Stimulated activated CD8-positive, alpha-beta memory T cell treated with anti-CD3 and anti-CD28 coated beads, Interleukin-7, amount 100 ng/mL, for 1 hour (primary cell): ENCODE measurements at places on chromosomes 2 and 18.

DNA sequence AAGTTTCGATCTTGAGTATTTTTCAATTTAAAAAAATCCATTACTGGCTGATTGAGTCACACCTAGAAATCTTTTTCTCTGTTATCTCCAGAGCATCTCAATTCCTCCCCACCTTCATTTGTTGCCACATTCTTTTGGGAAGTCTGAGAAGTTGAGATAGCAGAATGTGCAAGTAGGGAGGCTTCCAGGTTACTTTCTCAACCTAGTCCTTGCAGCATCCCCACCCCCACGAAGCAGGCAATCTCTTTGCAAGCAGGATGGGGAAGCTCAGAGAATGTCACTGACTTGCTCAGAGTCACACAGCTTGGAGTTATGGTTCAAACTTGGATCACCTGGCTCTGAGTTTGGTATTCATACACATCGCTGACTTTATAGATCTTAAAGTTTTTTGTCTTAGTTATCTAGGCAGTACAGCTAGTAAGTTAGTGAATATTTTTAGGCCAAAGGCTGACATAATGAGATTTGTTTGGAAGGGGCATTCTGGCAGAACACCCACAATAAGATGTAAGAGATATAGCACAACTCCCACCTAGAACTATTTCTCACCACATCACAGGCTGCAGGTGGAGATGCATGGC is 25.9 kb upstream of the LCLAT1 start:
- no peak for DNase-seq

DNA sequence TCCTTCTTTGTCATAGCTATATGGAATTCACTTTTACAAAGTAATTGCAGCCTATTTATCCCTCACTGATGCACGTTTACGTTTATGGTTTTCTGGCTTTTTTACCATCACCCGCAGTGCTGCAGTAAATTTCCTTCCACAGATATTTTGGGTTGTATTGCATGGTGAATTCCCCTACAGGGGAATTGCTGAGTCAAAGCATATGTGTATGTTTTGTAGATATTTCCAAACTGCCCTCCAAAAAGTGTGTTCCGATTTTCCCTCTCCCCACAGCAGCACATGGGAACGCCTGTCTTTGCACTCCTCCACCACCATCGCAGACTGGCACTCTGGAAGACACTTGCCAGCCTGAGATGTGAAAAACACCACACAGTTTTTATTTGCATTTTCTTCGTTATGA is 80.6 kb upstream of the UXS1 start:
- no peak for DNase-seq

DNA sequence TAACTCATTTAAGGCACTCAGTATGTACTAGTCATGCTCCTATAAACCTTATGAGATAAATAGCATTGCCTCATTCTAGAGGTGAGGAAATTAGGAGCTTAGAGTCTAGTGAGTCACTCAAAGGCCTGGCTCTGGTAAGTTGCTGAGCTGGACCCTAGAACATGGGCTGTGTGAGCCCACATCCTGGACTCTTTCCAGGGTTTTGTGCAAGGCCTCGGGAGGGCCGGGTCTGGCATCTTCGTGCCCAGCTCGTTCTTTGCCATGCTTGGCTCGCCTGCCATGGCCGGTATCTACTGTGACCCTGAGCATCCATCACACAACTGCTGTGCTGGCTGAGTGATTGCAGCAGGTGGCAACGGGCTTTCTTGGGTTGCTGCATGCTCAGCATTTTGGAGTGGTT is 168.0 kb downstream of the LPIN1 start:
- DNase-seq: no peak

DNA sequence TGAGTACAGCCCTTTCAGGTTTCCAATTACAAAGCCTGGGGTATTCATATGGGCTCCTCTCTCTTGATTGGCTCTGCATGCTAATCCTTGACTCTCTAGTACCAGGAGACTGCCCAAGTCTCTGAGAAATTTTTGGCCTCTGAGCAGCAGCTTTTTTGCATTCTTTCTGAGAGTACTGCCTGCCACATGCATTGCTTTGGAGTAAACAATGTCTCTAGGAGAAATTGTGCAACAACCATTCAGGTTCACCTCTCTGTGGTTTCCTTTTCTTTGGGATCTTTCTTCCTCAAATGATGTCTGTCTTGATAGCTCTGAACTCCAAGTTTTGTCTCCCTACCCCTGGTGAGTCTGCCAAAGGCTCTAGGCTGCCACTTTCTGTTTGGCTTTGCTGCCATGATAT is 115.8 kb upstream of the SETBP1 start:
- no peak for DNase-seq

- DNase-seq: no peak
Measured at GRCh38 chr2:41241325-41242000, 789.6 kb upstream of the SLC8A1 start.
